Hematopoietic multipotent progenitor cell treated with erythropoietin and hydrocortisone succinate and interleukin-3 and kit ligand, for 6 days (in vitro differentiated cells): ENCODE measurements at places on chromosomes 1 and 21.

DNA sequence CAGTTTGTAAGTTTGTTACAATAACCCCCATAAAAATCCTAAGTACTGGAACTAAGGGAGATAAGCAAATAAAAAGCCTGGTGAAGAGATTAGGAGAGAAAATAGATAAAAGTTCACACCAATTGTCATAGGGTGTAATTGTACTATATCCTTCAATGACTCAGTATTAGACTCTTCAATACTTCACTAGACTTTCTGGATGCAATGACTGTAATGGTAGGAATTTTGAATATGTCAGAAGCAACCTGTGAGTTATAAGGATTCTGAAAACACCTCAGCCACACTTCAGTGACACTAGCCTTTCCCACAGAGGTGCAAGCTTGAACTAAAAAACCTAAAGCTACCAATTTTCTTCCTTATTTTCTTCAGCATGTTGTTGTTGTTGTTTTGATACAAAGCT lies 147.9 kb downstream of the PTGER3 start:
- no peak for DNase-seq

GRCh38 chr1:9726406-9726805 lies 74.9 kb downstream of the PIK3CD start:
- no peak for DNase-seq

- DNase-seq = no peak
Measured at GRCh38 chr1:84985365-84985764, 11.5 kb downstream of the MCOLN2 start.

- no peak for DNase-seq
Measured at GRCh38 chr1:231106347-231106746, 55.5 kb upstream of the TRIM67 start.

GRCh38 chr1:64659478-64660138 lies 85.3 kb upstream of the RAVER2 start:
- DNase-seq = no peak

DNA sequence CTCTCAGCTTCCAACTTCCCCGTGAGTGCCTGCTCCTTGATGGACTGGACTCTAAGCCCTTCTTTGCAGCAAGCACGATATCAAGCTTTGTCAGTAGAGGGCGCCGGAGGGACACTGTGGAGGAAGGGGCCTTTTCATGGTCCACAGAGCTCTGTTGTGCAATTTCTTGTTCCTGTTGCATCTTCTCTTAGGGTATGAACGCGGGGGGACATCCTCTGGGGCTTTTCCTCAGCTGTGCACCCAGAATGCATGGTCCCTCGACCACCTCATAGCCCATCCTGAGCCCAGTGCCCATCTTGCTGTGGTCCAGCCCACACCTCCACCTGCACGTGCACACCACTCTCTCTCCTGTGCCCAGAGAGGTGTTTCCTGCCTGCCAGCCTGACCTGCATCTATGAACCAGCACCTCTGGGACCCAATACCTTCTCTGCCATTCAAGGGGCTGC lies 556.8 kb downstream of the PTPRU start:
- DNase-seq = peak; percentile 87

DNA sequence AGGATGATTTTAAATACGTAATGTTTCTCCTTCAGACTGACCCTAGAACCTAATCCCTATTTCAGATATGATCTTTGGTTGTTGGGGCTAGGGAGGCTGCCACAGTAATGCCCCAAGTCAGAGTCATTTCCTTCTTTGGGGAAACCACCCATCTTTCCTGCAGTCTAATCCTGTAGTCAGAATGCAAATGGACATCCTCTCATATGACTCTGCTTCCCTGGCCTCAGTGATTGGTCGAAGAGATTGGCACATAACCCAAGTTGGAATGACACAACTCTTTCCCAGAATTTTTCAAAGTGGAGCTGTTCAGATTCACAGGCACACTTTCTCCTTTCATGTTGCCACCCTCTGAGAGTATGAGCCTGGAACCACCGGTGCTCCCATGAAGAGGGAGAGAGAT lies 58.8 kb upstream of the ZNF644 start:
- no peak for DNase-seq

DNA sequence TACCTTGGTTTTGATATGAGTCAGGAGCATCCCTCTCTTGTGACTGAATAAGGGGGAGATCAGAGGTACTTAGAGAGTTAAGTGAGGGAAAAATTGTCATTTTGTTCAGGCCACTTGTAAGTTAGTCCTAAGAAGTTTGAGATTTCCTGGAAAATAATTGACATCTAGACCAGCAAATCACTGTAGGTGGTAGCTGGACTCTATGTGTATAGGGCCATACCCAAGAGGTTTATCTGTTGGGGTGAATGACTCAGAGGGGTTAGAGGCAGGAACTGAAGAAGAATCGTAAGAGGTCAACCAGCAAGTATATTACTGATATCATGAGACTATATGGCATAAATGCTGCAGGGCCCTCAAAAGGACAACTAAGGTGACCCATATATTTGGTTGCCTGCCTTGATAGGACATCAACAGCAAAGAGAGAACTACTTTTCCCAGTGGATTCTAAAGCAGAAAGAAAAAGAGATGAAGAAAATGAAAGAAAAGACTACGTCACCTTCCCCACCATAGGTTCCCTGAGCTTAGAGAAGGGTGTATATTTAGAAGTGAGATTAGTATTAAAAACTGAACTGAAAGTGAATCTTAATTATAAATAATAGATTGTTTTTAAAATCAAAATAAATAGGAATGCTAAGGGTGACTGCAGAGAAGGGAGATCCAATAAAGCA lies 8.0 kb upstream of the RNPC3 start:
- peak; percentile 11 for DNase-seq

DNA sequence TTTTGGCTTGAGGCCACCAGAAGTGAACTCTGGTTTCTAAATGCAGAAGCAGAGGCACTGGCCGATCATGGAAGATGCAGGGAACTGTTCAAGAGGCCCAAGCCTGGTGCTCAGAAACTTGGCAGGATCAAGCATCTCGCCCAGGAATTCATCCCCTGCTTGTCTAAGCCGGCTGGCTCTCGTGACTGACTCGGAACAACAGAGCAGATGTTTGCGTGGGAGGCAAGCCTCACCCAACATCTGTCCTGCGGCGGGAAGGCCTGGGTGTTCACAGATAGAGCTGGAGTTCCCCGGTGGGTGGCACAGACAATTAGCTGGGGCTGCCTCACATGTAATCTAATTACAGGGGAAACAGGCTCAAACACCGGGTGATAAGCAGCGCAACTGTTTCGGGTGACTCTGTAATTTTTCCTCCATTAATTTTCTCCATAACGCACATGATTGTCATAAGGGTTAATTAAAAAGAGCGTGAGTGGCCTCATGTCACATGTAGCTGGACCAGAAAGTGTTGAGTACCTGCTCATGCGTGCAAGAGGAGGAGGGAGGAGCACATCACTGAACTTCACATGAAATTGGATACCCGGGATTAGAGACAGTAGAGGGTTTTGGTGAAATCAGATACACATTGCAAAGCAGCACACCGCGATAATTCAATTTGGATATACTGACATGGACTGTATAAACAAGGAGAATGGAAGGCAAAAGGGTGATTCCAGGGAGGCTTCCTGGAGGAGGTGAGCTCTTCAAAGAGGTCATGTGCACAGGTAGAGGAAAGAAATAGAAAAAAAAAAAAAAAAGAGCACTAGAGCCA lies 180.0 kb downstream of the ETS2 start:
- peak; percentile 99 for DNase-seq

DNA sequence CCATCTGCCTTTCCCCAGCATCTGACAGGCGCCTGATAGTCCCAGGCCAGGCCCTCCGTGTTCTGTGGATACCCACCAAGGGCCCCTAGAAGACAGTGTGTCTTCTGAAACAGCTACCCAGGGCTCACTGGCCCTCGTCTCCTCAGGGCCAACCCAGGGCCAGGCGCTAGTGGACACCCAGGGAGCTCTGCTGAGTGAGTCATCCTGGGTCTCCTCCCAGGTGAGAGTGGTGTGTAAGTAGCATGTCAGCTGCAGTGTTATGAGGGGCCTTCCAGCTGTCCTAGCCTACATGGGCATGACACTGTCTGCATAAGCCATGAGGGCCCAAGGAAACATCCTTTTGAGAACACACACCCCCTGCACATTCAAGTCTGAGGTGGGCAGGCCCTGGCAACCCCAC lies 36.7 kb downstream of the CHD5 start:
- DNase-seq = no peak

- no peak for DNase-seq
Measured at GRCh38 chr1:201264072-201264471, 19.2 kb upstream of the PKP1 start.

DNA sequence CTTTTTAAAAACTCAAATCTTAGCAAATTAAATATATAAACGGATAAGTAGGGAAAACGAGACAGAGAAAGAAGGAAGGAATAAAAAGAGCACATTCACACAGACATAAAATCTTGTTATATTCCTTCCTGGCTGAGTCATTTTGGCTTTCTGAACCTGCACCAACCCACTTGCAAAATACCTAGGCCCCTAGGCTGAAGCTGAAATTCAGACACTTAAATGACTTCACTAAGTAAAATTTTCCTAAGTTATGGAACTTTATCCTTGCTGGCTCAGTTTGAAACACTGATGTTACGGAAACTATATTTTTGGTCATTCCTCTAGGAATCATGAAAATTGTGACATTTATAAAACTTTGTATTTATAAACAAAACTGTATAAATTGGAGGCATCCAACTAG lies 462.8 kb upstream of the NFIA start:
- DNase-seq = no peak

- DNase-seq = no peak
Measured at GRCh38 chr1:50453266-50453665, 30.0 kb upstream of the DMRTA2 start.

DNA sequence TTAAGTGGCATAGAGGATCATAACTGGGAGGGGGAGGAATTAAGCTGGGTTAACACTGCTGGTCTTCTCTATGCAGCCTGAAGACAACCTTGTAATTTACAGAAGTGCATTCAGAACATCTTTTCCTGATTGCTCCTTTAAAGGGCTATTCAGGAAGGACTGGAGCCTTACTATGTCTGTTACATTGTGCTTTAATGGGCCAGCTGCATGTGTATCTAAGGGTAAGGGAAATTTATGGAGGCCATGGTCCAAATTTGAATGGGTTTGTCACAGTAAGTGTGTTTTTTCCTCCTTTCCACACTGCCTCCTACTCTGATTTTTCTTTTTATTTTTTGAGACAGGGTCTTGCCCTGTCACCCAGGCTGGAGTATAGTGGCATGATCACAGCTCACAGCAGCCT lies 19.6 kb downstream of the C1orf21 start:
- no peak for DNase-seq

DNA sequence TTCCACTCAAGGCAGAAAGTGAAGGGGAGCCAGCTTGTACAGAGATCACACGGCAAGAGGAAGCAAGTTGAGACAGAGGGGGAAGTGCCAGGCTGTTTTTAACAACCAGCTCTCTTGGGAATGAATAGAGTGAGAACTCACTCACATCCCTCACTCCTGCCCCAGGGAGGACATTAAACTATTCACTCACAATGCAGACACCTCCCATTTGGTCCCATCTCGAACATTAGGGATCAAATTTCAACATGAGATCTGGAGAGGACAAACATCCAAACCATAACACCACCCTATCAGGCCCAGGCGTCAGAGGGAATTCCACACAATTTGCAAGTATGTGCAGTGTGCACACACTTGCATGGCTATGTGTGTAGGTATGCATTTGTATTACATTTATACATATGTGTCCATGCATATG lies 62.7 kb downstream of the DMAP1 start:
- DNase-seq = no peak

GRCh38 chr21:37032293-37032692 lies 25.8 kb downstream of the RIPPLY3 start:
- no peak for DNase-seq

GRCh38 chr1:39732730-39733129 lies 6.0 kb upstream of the PPIE start:
- DNase-seq = no peak
